HuH-7.5 (cell line): ENCODE measurements at places on chromosomes 12 and 14.

- DNase-seq: no peak
Observed at GRCh38 chr14:61524211-61524806, 171.0 kb upstream of the HIF1A start.

GRCh38 chr14:28744126-28744525, 22.5 kb upstream of the FOXG1 start:
- DNase-seq: no peak

GRCh38 chr12:113214895-113215400, 6.3 kb upstream of the TPCN1 start:
- no peak for DNase-seq

DNA sequence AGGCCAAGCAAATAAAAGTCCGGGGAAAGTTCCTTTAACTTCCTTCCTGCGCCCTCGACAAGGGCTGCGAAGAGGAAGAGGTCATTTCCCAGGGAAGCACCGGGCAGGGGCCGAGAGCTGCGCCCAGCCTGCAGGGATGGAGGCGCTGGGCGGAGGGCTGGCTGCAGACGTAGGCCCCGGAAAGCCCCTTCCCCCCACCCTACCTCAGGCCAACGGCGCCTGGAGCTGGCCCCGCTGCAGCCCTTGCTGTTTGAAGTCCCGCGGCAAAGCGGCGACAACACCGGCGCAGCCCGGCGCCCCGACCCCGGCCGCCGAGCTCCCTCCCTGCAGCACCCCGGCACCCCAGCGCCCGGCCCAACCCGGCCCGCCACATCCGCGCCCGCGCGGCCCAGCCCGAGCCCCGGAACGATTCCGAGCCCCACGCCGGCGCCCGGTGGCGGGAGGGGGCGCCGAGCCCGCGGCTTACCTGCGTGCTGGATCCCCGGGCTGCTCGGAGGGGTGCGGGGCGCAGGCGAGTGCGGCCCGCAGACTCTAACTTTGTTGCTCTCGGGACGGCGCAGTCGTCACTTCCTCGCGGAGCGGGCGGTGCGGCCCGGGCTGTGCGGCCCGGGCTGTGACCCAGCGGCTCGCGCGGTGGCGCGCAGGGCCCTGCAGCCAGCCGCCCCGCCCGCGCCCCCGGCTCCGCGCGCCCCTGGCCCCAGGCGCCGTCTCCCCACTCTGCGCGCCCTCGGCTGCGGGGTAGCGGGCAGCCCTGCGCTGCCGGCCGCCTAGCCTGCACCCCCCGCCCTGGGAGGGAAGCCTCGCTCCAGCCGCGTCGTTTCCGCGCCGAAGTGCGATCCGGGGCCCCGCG, 64.8 kb upstream of the PTGR2 start:
- DNase-seq: no peak

- DNase-seq: no peak
Observed at GRCh38 chr12:28710882-28711281, 438.2 kb upstream of the FAR2 start.

DNA sequence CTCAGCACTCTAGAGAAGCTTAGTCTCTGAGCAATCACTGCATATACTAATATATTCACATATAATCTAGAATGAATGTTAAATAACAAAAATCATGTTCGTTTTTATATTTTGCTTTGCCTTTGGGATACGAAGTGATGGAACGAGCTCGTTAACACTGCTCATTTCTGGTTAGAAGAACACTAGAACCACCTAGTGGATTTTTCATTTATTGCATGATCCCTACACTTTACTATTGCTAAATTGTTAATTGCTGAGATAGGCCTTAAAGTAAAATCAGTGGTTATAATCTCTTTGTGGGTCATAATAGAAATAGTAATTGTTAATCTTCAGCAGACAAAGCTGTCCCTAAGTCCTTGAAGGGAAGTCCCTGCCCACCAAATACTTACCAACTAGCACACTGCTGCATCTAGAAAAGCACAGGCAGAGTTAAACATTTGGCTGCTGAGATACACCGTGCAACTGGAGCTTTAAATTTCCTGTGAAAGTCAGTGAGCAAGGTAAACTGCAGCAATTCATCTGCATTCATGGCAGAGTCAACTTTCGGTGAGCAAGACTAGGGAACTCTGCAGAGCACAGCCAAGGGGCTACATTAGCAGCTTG, 353.7 kb downstream of the APAF1 start:
- peak; percentile 32 for DNase-seq

- no peak for DNase-seq
Observed at GRCh38 chr12:83826112-83826511, 1086.5 kb downstream of the SLC6A15 start.

DNA sequence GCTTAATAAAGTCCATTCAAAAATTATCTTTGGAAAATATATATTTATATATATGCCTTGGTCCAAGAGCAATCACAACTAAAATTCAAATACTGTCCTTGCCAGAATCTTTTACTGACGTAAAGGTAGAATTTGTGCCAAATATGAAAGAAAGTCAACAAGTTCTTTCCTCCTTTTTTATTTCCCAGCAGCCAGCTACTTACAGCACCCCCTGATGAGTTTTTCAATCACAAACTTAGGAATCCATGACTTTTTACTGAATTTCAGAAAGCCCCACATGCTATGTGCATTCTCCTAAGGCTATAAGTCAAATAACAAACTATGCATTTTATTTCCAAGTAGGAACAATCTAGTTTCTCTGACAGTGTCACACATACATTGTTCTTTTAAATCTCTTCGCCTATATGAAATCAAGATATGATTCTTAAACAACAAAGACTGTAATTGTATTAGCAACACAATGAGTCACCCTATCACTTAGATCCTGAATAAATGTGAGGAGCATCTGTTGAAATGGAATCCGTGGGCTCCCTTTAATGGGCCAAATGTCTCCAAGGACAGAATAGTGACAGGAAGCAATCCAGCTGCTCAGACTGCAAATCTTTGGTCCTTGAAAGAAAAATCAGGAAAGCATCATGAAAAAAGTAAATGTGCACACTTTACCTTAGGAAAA, 271.4 kb downstream of the DUSP6 start:
- DNase-seq: no peak

DNA sequence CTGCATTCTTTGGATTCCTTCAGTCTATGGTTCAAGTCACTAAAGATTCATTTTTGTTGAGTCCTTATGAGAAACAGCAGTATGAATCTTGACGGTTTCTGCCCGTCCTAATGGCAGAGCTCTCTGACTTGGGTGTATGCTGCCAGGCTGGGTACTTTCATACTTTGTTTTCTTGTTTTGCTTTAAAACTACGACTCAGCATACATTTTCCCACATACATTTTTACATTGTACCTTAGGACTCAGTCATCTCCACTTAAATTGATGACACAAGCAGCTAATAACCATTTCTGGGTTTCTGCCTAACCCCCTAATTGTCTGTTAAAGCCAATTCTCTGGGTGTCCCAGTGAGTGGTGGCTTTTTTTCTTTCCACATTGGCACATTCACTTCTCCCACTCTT, 4.8 kb upstream of the DDX55 start:
- no peak for DNase-seq

GRCh38 chr12:21985155-21985554, 43.9 kb upstream of the ABCC9 start:
- DNase-seq: no peak

- no peak for DNase-seq
Observed at GRCh38 chr14:92997343-92998061, 74.6 kb downstream of the CHGA start.

DNA sequence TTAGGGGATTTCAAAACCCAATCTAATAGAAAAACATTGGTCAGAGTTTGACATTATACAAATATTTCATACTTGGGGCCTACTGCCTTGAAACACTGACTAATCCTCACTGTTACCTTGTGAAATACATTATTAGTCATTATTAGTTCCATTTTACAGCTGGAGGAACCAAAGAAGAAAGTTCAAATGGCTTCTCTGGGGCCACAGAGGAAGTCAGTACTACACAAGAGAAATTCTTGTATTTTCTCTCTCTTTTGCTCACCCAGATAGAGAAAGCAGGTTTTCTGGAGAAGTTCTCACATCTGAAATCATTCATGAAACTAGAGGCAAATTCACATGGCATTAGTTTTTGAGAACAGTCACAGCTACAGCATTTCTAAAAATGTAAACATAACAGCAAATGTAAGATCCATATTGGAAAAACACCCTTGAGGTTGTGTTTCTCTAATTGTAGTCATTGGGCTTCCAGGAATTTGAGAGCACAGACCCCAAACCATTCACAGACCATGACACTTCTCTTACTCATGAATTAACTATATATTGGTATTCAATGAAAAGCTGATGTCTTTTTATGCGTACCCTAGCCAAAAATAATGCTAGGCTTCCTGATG, 83.0 kb downstream of the LLPH start:
- no peak for DNase-seq

DNA sequence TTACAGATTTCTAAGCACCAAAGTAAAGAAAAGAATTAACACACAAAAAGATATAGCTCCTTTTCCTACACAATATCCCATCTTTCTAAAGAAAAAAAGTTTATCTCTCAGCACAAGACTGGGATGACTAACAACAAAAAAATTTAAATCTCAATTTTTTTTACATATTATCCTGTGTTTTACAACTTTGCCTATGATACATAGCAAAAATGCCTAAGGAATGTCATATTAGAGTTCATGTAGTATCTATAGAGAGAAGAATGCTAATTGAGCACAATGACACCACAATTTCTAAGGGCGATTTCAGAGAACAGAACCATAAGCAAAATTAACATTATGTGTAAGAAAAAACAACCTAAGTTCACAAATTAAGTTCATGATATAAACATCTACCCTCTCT, 16.3 kb downstream of the C2CD5 start:
- no peak for DNase-seq

DNA sequence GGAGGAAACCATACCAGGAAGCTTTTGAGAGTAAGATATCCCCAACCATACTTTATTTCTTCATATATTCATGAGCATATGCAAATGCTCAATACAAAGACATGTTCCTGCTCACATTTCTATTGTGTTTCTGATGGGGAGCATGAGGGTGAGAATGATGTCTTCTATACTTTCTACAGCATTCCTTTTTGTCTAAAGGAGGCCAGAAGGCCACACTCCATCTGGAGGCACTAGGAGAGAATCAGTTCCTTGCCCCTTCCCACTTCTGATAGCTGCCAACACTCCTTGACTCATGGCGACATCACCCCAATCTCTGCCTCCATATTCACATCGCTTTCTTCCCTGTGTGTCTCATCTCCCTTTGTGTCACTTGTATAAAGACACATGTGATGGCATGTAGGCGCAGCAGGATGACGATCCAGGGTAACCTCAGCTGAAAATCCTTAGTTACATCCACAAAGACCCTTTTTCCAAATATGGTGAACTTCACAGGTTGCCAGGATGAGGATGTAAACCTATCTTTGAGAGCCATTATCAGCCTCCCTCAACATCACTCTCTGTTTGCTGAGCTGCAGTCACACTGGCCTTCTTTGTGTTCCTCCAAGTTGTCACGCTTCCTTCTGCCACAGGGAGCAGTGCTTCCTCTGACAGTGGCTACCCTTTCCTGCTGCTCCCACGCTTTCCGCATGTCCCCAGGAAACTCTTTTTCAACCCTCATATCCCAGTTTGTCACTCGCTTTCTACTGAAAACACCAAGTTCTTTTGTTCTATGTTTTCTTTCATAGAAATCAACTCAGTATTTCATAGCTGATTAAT, 96.9 kb downstream of the STXBP6 start:
- no peak for DNase-seq
